ENCODE measurements at places on chromosomes 1 and 21.

DNA sequence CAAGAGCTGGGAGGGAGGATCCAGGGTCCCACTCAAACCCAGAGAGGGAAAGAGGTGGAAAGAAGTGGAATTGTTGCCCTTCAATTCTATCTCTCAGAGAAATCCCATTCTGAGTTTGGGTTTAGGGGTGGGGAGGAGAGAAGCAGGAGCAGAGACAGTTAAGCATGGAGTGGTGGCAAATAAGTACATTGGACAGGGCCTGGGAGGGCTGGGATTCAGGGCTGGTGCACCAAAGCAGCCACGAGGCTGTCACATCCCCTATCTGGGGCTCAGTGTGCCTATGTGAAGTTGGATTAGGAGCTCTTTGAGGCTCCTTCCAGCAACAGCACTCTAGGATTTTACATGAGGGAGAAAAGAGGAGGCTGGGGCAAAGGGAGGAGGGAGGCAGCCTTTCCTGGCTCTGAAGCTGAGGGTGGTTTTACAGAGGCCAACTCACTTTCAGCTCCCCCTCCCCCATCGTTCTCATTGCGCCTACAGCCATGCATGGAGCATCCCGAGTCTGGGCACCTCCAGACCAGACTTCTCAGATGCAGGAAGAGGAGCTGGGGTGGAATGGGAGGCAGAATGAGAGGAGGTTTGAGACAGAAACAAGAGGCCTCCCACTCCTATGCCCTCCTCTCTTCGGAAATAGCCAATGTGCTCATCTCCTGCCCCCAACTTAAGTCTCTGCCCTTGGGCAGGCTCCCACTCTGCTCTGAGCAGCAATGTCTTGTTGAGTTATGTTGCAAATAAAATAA lies 3.0 kb upstream of the SYT6 start:
- DNase-seq = no peak

DNA sequence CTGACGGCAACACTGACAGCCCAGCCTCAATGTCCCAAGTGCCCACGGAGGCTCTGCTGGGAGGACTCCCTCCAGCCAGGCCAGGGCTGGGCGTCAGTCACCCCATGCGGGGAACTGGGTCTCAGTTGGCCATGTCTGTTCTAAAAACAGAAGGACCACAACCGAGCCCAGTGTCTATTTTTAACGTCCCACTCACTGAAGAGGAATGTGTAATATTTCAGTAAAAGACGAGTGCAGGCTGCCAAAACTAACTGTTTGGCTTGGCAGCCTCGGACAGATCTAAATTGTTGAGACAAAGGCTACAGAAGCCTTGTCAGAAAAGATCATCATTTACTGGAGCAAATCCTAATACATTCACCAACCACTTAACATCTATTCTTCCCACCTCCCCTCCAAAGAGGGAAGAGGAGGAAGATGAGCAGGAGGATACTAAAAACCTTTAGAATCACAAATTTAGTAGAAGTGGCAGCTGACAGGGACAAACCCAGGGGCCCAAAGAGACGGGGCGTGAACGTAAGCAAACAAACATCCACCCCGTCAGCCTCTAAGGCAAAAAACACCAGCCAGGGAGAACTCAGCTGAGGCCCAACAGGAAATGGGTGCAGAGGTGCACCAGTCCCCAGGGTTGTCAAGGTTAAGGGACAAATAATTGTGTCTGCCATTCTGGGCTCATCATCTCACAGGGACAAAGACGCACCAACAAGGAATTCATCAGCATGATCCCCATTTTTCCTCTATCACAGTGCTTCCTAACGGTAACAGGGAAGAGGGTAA lies 18.7 kb downstream of the C1orf198 start:
- DNase-seq = no peak

DNA sequence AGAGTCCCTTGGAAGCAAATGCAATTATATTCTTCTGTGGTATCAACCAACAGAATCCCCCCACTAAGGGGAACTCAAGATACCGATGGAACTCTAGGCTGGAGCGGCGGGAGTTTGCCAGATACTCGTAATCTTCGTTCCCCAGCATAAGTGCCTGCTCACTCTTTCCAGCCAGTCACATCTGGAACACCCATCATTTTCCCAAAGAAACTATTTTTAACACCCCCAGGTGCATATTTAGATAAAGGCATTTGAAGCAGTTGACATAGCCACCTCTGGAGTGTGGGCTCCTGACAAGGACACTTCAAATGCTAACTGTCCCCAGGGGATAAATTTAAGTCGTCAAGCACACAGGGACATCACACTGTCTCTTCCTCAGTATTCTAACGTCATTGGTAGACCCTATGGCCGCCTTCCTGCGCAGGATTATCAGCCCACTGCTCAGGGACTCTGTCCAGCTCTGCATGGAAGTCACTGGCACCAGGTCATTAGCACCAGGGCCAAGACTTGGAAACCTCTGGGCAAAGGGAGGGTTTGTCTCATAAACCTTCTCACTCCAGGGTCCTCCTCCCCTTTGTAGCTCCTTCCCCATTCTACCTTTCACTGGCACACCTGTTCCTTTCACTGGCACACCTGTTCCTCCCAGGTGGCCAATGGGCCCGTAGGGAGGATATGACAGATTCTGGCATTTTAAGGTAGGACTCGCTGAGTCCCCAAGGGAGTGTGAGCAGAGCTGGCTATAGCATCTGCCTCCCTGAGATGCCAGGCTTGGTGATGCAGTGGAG lies 48.8 kb downstream of the H3-3A start:
- DNase-seq = no peak

DNA sequence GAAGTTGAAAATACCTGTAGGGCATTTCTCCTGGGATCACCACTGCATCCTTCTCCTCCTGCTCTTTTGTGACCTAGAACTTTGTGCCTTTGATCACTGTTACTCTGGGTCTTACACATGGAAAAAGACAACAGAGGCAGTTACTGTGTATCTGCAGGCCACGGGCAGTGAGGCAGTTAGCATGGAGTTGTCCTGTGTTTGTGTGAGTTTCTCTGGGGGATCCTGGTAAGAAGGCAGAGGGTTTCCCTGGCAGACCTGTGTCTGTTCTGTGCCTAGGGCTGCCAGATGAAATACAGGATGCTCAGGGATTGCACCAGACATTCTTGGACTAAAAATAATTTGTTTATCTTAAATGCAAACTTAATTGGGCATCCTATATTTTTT lies 44.4 kb upstream of the SCCPDH start:
- DNase-seq = no peak

DNA sequence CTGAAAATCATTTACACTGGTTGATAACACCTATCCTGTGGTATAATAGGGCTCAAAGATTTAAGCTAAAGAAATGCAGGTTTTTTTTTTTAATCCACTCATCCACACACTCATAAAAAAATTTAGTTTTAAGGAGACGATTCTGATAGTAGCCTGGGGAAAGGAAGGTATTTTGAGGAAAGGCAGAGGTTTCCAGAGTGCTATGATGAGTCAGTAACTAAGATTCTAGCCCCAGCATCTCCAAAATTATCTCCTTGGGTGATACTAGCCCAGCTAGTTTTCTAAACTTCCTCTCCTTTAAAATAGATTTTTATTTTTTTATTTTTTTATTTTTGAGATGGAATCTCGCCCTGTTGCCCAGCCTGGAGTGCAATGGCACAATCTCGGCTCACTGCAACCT lies 20.7 kb downstream of the ASAP3 start:
- no peak for DNase-seq

DNA sequence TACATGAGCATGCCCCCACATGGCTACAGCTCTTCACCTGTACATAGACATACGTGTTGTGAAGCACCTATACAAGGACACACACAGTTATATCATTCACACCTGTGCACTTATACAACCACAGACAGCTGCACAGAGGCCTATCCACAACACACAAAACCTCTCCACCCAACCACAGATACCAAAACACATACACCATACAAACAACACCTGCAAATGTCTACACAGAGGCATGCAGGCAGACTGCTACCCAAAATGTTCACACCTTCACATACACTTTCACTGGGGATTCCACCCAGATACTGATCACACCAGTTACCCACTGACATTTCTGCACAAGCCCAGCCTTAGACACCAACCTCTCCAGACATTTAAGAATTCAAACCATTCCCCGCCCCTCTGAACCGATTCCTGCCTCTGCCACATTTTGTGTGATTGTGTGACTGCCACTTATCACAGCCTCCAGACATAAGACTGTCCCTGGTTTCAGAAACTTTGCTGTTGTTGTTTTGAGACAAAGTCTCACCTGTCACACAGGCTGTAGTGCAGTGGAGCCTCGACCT lies 2.0 kb downstream of the C1orf232 start:
- no peak for DNase-seq

- DNase-seq = no peak
These were observed 492.0 kb upstream of the RUNX1 start for GRCh38 chr21:35540950-35541638.

DNA sequence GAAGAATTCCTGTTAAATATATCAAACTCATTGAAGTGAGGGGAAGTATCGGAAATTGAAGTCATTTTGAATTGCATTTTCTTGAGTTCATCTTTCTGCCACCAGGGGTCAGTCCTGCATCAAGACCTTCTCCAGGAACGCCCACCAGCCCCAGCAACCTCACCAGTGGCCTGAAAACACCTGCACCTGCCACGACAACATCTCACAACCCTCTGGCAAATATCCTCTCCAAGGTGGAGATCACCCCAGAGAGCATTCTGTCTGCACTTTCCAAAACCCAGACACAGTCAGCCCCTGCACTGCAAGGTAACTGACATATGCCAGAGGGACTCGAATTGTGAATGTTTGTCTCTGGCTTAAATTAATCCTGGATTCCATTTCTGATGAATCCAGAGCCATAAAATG lies 22.8 kb upstream of the TARS2 start:
- peak; percentile 51 for DNase-seq

GRCh38 chr1:92066321-92066720 lies 8.9 kb downstream of the SETSIP start:
- no peak for DNase-seq

Measured in Panc1 (cell line).